ENCODE measurements at places on chromosomes 3 and 15. TPM values are rescaled to one million over a fixed set of nuclear protein-coding genes. Genes with fewer than 3 reads are reported as not detected.
A peak's percentile ranks its signal among the peaks of the same experiment; 100 is the strongest.

DNA sequence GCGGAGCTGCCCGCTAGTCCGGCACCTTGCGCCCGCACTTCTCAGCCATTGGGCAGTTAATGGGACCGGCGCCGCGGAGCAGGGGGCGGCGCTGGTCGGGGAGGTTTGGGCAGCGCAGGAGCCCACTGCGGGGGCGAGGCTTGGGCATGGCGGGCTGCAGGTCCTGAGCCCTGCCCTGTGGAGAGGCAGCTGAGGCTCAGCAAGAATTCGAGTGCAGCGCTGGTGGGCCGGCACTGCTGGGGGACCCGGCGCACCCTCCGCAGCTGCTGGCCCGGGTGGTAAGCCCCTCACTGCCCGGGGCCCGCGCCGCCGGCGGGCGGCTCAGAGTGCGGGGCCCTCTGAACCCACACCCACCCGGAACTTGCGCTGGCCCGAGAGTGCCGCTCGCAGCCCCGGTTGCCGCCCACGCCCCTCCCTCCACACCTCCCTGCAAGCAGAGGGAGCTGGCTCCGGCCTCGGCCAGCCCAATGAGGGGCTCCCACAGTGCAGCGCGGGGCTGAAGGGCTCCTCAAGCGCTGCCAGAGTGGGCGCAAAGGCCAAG, 835.0 kb downstream of the TBL1XR1 start:
- DNase-seq, result no peak

Gene NAALADL2
- total RNA-seq, result 3.5 TPM

DNA sequence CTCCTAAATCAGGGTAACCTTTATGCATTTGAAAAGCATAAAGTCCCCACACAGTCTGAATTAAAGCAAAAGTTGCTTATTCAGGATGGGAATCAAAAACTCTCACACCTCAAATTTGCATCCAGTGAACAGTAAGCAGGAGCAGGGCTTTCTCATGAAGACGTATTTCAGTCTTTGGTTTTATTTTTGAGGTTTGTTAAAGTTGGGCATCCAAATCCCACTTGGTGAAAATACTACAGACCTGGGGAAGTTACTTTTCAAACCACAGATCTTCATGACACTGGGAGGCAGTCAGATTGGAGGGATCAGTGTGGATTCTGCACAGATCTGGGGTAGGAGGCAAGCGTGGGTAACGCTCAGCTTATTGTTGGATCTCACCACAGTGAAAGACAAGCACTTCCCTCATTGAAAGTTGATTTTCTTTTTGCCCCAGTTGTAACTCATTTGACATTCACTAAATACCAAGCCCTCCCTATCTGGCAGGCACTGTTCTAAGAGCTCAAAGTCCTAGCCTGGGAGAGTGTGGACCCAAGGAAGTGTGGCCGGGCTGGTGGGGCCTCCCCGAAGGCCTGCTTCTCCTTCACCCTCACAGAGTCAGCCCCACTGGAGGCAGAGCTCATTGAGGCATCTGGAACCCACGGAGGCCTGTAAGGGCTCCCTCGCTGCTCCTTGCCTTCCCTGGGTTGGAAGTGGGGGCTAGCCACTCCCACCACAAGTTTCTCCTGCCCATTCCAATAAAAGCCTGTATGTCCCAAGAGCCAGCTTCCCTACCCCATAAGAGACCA, 783 bp upstream of the ISG20 start:
- DNase-seq, result no peak

Gene GABRG3
- not detected for total RNA-seq

Gene FETUB
- not detected for total RNA-seq

DNA sequence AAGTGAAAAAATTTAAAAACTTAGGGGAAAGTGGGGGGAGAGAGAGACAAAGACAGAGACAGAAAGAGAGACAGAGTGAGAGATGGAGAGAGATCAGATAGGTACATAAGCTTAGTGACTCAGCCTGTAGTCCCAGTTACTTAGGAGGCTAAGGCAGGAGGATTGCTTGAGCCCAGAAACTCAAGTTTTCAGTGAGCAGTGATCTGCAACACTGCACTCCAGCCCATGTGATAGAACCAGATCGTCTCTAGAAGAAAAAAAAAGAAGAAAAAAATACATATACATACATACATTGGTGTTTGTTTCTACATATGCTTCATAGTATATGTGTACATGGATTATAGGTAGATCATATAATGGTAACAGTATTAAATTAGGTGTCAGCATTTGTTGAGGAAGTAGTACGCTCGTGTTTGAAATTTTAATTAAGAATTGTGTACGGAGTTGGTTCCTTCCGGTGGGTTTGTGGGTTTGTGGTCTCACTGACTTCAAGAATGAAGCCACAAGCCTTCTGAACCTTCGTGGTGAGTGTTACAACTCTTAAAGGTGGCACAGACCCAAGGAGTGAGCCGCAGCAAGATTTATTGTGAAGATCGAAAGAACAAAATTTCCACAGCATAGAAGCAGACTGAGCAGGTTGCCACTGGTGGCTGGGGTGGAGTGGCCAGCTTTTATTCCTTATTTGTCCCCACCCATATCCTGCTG, 38.3 kb upstream of the SNRPN start:
- DNase-seq, result no peak

DNA sequence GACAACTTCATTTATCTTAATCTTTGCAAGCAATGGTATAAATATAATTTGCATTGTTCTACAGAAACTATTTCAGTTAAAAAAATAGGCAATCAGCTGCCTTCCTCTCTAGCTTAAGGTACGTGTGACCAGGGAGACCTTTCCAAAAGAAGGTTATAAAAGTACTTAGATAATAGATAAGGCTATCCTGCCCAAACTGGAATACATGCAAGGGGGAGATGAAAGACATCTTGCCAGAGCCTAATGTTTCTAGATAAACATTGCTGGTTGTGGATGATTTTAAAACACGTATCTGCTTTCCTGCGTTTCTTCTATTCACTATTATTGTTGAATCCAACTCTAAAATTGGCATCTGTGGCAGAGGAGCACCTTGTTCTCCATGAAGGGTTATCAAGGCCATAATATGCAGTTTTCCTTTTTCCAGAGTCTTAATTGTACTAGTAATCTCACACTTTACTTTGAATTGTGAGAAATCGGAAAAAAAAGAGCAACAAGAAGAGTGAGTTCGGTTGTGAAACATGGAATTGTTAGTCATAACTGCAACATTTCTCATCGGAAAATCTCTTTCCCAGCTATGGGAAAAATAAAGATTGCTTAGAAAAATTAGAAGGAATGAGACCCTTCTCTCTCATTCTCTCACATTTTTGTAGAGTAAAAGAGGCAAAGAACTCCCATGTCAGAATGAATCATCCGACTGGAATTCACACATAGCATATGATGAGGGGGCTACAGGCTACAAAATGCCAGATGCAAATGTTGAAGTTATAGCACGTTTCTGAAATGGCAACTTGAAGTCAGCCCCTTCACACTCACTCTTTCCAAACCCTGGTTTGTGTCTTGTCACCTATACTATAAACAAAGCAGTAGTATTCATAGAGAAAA, 936.1 kb upstream of the NR2F2 start:
- no peak for DNase-seq

DNA sequence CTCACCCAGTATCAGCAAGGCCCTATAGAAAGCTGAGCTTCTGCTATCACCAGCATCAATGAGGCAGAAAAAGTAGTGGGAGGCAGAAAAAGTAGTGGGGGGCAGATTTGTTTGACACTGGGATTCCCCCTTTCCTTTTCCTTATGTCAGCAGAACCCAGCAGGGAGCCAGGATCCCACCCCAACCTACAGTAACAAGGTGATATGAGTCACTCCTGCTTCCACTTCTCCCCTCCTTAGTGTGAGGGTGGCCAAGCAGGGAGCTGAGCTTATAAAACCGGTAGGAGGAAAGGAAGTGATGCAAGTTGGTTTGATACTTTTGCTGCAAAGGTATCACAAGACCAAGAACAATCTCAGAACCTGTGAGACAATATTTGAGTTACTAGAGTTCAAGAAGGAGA, 128.7 kb downstream of the SCAPER start:
- no peak for DNase-seq

DNA sequence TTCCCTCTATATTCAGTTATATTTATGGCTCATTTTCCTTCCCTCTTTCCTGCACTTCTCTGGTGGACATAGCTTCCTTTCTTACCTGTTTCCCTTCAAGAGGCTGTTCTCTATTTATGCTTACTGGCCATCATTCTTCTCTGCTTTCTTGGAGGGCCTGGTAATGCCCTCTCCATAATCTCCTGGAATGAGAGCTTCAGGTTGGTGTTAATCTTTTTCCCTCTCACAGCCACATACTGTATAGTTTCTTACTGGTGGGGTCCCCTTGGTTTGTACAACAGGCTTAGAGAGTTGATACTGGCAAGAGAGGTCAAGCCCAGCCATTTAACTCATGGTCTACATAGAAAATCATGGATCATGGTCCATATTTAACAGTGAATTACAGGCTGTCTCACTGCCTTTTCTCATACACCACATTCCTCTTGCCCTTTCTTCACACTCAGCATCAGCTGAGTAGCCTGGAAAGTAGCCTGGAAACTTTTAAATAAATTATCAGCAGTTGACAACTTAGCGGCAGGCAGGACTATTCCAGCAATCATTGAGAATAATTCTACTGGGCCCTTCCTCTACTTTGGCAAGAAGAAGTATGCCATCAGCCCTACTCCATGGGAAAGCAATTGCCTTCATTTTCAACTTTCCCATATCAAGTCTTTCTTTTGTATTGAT, 38.0 kb upstream of the DPH6 start:
- DNase-seq, result peak; percentile 27

Gene SAMMSON
- total RNA-seq, result 0.21 TPM

Gene TUSC7
- total RNA-seq, result not detected

Gene CD80
- total RNA-seq, result 2.9 TPM

Gene SERINC4
- 0.28 TPM for total RNA-seq

Gene SCN11A
- not detected for total RNA-seq

Gene LXN
- total RNA-seq, result 49.7 TPM

DNA sequence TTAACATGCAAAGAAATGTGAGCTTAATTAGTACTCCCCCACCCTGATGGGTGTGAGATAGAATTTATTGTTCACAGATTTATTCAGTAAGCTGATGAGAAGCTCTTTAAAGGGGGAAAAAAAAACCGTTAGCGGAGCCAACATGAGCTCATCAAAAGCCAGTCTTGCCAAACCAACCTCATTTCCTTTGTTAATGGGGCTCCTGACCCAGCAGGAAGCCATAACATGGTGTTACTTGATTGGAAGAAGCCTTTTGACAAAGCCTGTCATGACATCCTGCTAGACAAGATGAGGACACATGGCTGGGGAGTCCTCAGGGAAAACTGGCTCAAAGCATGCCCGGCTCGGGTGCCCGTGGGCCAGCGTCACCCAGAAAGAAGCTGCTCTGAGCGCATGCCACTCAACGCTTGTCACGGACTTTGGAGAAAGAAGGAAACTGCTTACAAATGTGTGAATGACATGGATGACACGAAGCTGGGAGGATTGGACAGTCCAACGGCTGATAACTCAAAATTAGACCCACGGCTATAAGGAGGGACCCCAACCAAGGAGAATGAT, 64.6 kb downstream of the SLCO2A1 start:
- no peak for DNase-seq

DNA sequence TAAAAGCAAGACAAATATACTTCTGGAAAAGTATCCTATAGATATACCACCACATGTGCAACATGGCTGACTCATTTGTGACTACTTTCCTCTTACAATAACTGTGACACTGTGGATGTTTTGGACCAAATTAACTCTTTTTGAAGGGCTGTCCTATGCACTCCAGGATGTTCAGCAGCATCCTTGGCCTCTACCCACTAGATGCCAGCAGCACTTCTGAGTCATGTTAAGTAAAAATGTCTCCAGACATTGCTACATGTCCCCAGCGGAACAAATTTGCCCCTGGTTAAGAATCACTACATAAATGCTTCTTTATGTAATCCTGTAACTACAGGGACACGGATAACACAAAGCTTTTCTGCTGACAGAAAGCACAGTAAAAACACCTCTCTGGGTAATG, 32.0 kb downstream of the RUVBL1 start:
- no peak for DNase-seq

GRCh38 chr3:144756704-144757440, 785.2 kb downstream of the DIPK2A start:
- DNase-seq, result no peak

DNA sequence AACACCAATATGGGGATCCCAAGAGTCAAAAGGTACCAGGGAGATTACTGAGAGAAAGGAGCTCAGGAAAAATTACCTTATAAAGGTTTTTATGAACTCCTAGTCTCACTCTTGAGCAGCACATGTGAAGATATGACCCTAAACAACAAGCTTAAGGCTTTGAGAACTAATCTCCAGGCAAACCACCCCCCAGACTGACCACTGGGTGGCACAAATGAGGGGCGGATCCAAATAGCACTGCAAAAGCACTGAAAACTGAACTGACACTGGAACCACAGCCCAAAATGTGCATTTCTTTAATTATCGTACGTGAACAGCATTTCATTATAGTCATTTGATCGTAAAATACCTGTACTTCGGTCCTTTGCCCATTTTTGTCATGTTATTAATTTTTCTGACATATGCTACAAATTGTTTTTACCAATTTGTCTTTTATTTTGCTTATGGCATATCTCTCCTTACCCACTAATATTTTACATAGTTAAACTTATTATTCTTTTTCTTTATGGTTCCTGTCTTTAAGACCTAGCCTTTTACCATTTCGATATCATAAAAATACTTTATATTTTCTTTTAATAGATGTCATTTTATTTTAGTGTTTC, 31.5 kb upstream of the TFDP2 start:
- peak; percentile 34 for DNase-seq

DNA sequence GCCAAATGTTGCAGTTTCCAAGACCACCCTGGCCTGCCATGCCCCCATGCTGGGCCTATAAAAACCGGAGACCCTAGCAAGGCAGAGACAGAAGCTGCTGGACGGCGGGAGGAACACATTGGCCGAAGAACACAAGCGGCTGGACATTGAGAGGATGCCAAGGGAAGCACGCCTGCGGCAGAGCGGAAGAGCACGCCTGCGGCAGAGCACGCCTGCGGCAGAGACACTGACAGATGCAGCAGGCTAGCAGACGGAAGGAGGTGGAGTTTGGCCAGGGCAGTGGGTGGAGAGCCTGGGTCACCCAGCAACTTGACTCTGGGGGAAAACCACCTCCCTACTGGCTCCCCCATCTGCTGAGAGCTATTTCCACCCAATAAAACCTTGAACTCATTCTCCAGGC, 322.3 kb upstream of the TBL1XR1 start:
- no peak for DNase-seq

DNA sequence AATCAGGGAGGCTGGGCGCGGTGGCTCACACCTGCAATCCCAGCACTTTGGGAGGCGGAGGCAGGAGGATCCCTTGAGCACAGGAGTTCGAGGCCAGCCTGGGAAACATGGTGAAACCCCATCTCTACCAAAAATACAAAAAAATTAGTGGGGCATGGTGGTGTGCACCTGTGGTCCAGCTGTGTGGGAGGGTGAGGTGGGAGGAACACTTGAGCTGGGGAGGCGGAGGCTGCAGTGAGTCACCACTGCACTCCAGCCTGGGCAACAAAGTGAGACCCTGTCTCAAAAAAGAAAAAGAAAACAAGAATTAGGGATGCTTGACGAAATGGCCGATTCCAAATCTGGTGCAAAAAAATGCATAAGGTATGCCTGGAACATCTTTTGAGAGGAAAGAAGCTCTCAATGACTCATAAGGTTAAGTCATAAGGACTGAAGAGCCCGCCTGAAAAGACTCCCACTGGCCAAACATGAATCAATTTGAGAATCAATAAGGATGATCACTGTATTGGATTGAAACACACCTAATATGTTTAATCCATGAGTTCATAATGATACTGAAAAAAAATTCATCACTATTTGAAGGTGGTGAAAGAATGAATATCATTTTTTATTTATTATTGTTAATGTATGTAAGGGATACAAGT, 27.7 kb downstream of the BLM start:
- DNase-seq, result no peak

Gene LRRC34
- total RNA-seq, result 5.8 TPM

GRCh38 chr3:73581134-73581846, 43.5 kb downstream of the PDZRN3 start:
- DNase-seq, result no peak
